ENCODE measurements at places on chromosomes 13 and 19.

GRCh38 chr13:55245005-55245644 lies 1895.6 kb upstream of the PRR20A start:
- DNase-seq: no peak

DNA sequence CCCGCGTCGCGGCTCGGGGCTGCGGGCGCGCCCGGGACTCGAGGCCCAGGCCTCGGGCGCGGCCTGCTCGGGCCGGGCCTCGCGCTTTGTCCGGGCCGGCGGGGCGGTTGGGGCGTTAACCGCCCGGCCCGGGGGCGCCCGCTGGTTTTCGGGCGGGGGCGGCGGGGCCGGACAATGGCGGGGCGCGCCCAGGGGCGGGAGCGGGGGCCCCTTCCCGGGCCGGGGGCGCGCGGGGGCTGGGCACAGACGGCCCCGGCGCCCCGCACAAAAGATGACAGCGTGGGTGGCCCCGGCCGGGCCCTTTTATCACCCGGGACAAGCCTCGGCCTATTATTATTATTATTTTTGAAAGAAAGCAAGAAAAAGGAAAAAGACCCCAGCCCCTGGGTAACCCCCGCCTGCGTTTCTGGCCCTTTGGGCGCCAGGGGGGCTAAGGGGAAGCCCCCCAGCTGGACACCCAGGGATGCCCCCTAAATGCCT lies 419 bp downstream of the KDM4B start:
- DNase-seq: no peak

DNA sequence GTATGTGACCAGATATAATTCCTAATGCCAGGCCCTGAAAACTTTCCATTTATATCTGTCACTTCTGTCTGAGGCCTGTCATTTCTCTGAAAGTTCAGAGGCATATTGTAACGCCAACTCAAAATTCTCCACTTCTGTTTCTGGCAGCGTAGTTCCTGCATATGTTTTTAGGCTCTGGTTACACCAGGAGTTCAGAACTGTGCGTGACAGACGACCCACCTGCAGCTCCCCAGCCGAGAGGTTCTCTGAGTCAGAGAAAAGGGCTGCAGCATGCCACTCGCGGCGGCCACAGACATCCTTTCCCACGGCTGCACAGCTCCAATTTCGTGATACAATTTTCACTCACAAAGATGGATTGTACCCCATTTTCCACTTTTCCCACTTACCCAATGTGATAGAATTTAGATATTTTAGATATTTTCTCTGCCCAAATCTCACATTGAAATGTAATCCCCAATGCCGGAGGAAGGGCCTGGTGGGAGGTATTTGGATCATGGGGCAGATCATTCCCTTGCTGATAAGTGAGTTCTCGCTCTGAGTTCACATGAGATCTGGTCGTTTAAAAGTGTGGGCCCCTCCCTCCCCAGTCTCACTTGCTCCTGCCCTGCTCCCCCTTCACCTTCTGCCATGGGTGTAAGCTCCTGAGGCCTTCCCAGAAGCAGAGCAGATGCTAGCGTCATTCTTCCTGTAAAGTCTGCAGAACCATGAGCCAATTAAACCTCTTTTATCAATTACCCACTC lies 308.1 kb downstream of the LIG4 start:
- no peak for DNase-seq

- DNase-seq: no peak
Observed at GRCh38 chr13:48843630-48844380, 131.9 kb upstream of the FNDC3A start.
